M059J (cell line): ENCODE measurements at places on chromosomes 12 and 14.

- peak; percentile 81 for DNase-seq
Measured at GRCh38 chr14:65791191-65791981, 378.9 kb downstream of the FUT8 start.

DNA sequence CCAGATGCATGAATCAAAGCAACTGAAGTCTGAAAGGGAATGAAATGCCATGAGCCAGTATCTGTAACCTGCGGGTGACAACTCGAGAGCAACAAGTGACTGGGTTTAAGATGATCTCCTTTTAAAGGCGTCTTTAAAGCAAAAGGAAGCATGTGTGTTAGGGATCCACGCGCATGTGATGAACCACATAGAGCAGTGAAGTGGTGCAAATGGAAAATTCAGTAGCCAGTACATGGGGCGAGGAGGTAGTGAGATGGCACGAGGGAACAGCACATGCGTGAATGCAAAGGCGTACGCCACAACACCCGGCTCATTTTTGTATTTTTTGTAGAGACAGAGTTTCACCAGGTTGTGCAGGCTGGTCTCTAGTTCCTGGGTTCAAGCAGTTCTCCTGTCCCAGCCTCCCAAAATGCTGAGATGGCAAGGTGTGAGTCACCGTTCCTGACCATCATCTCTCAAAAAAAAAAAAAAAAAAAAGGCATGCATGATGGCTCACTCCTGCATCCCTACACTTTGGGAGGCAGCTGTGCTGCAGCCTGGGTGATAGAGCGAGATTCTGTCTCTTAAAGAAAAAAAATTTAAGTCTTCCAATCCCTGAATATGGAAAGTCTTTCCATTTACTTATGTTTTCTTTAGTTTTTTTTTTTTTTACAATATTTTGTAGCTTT lies 24.6 kb upstream of the BCL7A start:
- DNase-seq: peak; percentile 43

GRCh38 chr12:88994971-88995370 lies 357.3 kb downstream of the DUSP6 start:
- no peak for DNase-seq

DNA sequence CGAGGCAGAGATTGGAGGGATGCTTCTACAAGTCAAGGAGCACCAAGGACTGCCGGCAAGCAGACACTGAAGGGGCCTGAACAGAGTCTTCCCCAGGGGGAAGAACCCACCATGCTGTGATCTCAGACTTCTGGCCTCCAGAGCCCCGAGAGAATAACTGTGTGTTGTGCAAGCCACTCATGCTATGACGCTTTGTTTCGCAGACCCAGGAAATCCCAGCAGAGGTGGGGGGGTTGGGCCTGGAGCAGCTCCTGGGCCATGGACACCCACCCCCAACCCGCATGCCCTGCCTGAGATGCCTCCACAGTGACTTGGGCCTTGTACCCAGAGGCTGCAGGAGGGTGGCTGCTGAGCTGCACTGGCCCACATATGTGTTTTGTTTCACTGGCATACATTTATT lies 31.2 kb downstream of the ARL6IP4 start:
- no peak for DNase-seq

- no peak for DNase-seq
Measured at GRCh38 chr14:101019541-101019940, 116.0 kb upstream of the RTL1 start.

- peak; percentile 86 for DNase-seq
Measured at GRCh38 chr14:56172571-56172971, 54.4 kb downstream of the PELI2 start.

GRCh38 chr12:49545815-49546214 lies 7.0 kb downstream of the KCNH3 start:
- DNase-seq: no peak

DNA sequence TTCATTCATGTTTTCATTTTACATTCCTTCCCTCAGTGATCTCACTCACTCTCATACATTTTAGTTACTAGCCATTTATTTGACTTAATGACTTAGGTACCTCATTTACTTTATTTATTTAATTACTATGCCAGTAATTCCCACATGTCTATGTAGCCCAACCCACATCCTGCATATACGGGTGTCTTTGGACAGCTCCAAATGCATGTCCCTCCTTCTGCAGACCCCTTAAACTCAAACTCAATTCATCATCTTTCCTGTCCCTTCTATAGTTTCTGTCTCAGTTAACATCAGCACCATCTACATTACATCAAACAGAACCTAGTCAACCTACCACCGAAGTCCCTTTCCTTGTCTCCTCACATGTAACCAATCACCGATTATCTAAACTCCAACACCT lies 2.8 kb downstream of the CLEC1A start:
- DNase-seq: no peak
